Psoas muscle (tissue), 8 donors: ENCODE measurements at places on chromosomes 4 and X.

DNA sequence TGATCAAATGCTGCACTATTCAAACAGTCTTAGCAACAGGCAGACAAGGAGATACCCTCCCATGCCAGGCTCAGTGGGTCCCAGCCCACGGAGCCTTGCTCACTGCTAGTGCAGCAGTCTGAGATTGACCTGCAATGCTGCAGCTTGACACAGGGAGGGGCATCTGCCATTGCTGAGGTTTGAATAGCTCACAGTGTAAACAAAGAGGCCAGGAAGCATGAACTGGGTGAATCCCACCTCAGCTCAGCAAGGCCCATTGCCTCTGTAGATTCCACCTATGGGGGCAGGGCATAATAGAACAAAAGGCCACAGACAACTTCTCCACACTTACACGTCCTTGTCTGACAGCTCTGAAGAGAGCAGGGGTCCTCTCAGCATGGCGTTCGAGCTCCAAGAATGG, 26.6 kb upstream of the ZXDB start:
- H3K4me1 ChIP-seq, result no peaks in the 10 kb centered on the region
- no peaks in the 10 kb centered on the region for H3K36me3 ChIP-seq
- no peaks in the 10 kb centered on the region for H3K27me3 ChIP-seq

DNA sequence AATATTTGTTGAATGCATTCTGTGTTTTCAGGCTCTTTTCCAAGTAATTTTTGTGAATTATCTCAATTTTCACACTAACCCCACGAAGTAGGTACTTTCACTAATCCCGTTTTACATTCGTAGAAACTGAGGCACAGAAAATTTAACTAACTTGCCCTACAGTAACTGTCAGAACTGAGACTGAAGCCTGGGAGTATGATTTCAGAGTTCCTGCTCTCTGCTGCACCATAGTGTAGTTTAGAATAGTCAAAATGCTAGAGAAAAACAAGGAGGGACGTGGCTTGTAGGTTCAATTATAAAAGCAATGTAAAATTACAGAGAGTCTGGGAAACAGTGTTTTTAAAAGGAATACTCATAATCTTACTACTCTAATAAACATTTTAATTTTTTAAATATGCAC, 2.2 kb downstream of the CLCN3 start:
- no peaks in the 10 kb centered on the region for H3K27me3 ChIP-seq
- H3K27ac ChIP-seq, result peak overlapping the region; percentile 95

- peak overlapping the region; percentile 39 for H3K4me3 ChIP-seq
- H3K27me3 ChIP-seq, result no peaks in the 10 kb centered on the region
- H3K4me1 ChIP-seq, result no peaks in the 10 kb centered on the region
- no peak overlapping the region for H3K27ac ChIP-seq
- H3K36me3 ChIP-seq, result no peaks in the 10 kb centered on the region
Observed at GRCh38 chr4:174119830-174120229, 163.6 kb downstream of the FBXO8 start.

- no peak overlapping the region for H3K27ac ChIP-seq
- H3K4me1 ChIP-seq, result no peaks in the 10 kb centered on the region
- DNase-seq, result no peak
Observed at GRCh38 chr4:11710453-11711093, 281.9 kb upstream of the HS3ST1 start.

DNA sequence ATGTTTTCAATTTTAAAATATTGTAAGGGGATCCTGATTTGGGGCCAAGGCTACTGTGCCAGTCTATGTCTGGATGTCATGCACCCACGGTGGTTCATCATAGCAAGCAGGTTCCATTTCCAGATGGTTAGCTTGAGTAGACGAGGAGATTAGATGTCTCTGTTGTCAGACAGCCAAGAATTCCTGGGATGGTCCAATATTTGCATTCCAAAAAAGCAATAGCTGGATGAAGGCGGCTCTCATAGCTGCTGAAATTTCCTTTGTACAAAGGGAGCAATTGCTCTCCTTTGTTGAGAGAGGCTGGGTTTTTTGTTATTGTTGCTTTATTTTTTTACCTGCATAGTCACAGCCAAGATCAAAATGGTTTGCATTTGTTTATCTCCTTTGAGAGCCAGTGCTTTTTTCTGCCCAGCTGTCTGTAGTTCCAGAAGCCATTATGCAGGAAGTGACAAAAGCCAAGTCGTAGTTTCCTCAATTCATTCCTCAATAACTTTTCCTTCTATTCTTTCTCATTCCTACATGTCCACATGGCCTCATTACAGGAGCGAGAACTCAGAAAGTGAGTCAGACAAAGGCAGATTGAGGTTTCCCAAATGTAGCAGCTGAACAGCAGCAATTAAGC, 107.9 kb downstream of the MMRN1 start:
- no peaks in the 10 kb centered on the region for H3K36me3 ChIP-seq
- H3K27me3 ChIP-seq, result no peaks in the 10 kb centered on the region
- H3K4me3 ChIP-seq, result no peak overlapping the region
- H3K27ac ChIP-seq, result no peak overlapping the region

GRCh38 chr4:17072483-17072882, 174.0 kb upstream of the LDB2 start:
- H3K4me1 ChIP-seq, result no peaks in the 10 kb centered on the region
- H3K27me3 ChIP-seq, result no peaks in the 10 kb centered on the region
- no peaks in the 10 kb centered on the region for H3K36me3 ChIP-seq
- DNase-seq, result no peak

DNA sequence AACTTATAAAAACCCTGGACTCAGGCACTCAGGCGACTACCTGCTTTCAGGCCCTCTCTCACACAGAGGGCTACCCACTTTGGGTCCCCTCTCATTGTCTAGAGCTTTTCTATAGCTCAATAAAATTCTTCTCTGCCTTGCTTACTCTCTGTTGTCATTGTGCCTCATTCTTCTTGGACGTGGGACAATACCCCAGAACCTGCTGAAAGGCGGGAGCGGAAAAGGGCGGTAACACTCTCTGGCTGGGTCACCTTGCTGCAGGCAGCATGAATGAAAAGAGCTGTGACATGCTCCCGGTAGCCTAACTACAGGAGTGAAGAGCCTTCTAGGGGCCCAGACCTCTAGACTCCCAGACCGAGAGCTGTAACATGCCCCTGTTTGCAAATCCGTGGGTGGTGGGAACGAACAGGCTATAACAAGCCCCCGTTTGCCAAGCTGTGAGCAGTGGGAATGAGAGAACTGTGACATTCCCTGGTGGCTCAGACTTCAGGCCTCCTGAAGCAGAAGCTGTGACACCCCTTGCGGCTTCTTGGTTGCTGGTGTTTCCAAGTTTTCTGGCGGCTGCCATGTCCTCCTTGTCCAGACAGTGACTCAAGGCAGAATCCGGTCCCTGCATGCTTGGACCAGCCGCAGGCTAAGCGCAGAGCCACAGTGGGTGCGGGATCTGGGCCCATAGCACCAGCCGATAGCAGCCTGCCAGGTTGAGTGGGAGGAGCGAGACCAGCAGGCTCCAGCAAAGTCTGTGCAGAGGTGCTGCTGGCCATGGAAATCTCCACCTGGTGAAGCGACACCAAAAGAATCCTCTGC, 684.6 kb downstream of the ARAP2 start:
- no peaks in the 10 kb centered on the region for H3K36me3 ChIP-seq
- no peak overlapping the region for H3K27ac ChIP-seq
- H3K27me3 ChIP-seq, result no peaks in the 10 kb centered on the region
- no peaks in the 10 kb centered on the region for H3K4me1 ChIP-seq
- no peak for DNase-seq

GRCh38 chr4:5905714-5906113, 12.8 kb upstream of the CRMP1 start:
- no peak overlapping the region for H3K27ac ChIP-seq
- H3K36me3 ChIP-seq, result no peaks in the 10 kb centered on the region
- no peak overlapping the region for H3K4me3 ChIP-seq

DNA sequence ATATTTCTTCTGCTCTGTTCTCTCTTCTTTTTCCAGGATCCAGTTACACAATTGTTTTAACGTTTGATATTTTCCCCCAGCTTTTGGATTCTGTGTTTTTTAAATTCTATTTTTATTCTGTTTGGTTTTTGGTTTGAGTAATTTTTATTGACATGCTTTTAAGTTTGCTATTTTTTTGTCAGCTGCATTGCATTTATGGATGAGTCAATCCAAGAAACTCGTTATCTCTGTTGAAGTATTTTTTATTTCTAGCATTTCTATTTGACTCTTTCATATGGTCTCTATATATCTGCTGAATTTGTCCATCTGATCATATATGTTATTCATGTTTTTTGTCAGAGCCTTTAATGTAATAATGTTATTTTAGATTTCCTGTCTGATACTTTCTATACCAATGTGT, 65.6 kb downstream of the DDIT4L start:
- no peaks in the 10 kb centered on the region for H3K27me3 ChIP-seq
- H3K27ac ChIP-seq, result no peak overlapping the region
- H3K4me1 ChIP-seq, result no peaks in the 10 kb centered on the region
- no peak overlapping the region for H3K4me3 ChIP-seq
- H3K36me3 ChIP-seq, result no peaks in the 10 kb centered on the region

GRCh38 chr4:184265546-184266351, 48.1 kb upstream of the ENPP6 start:
- no peak overlapping the region for H3K27ac ChIP-seq
- H3K4me3 ChIP-seq, result peak overlapping the region; percentile 39
- no peaks in the 10 kb centered on the region for H3K4me1 ChIP-seq
- no peak for DNase-seq
- no peaks in the 10 kb centered on the region for H3K27me3 ChIP-seq
- no peaks in the 10 kb centered on the region for H3K36me3 ChIP-seq

DNA sequence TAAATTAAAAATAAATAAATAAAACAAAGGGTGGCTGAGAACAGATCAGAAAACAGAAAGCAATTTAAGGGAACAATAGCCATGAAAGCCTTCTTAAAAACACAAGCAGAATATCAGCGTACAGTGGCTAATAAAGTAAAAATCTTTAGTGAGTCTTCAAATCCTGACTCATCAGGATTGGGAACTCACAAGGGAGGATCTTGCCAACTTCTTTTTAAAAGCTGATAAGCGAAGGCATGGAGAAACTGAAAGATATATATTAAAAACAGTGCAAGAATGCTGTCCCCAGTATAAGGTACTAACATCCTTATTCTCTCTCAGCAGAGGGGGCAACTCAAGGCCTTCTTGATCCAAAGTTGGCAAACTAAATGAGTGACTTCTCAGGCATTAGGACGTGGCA, 180.1 kb downstream of the DHX15 start:
- no peak overlapping the region for H3K27ac ChIP-seq
- no peak for DNase-seq
- H3K27me3 ChIP-seq, result no peaks in the 10 kb centered on the region
- no peaks in the 10 kb centered on the region for H3K36me3 ChIP-seq

- no peak overlapping the region for H3K27ac ChIP-seq
- H3K4me3 ChIP-seq, result no peak overlapping the region
- no peaks in the 10 kb centered on the region for H3K4me1 ChIP-seq
- H3K27me3 ChIP-seq, result peaks cover 5% of the 10 kb centered on the region
- no peaks in the 10 kb centered on the region for H3K36me3 ChIP-seq
Observed at GRCh38 chrX:41563876-41564275, 116.7 kb downstream of the NYX start.

DNA sequence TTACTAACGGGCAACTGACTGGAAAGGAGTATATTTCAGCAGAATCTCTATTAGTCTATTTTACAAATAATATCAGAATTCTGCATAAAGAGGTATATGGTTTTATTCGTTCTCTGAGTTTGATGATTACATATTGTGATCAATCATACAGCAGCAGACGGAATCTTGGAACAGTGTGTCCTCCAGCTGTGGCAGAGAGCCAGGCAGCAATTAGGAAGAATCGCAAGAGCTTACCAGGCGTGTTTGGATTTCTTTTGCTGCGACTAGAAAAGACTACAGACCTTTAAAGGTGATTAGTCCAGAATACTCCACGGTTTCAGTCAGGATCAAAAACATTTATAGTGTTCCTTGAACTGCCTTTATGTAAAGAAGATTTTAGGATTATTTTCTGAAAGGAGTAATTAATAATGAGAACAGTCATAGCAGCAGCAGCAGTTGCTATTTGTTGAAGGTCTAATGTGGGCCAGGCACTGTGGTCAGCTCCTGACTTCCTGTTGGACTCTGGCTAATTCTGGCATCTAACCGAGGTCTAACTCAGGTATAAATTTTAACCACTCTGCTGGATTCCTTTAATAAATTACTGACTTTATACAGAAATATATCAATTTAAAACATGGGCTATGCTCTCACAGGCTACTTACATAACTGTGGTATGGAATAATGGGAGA, 225.3 kb upstream of the CXorf66 start:
- H3K4me3 ChIP-seq, result no peak overlapping the region
- no peaks in the 10 kb centered on the region for H3K4me1 ChIP-seq
- no peaks in the 10 kb centered on the region for H3K36me3 ChIP-seq

- no peaks in the 10 kb centered on the region for H3K27me3 ChIP-seq
- DNase-seq, result no peak
- no peaks in the 10 kb centered on the region for H3K4me1 ChIP-seq
- H3K36me3 ChIP-seq, result no peaks in the 10 kb centered on the region
- H3K27ac ChIP-seq, result no peak overlapping the region
- no peak overlapping the region for H3K4me3 ChIP-seq
Observed at GRCh38 chrX:142671036-142671435, 354.7 kb upstream of the SPANXN4 start.

DNA sequence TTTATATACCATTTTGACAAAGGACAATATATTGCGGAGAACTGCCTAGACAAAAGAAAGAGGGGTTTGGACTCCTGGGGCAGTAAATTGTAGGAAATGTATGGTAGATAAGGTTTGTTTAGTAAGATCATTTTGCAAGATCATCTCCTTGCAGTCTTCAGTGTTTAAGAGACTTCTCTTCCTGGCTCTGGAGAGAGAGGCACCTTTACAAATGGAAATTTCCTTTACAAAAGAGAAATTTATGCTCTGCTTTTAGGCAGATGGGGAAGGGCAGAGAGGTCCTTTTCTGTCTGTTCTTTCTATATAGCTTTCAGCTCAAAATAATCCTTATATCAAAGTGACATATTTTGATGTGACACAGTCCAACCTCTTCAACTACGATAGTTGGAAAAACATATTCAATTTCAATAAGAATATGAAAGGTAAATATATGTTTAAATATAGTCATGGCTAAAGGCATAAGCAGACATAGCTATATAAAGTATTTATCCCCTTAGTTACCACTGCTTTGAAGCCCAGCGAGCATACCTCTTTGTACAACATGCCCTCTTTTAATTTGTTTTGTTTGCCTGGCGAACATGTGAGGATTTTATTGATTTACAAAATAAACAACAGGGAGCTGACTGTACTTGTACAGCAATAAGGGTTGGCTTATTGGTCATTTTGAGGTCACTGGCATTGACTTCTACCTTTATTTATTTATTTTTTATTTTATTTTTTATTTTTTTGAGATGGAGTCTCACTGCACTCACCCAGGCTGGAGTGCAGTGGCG, 65.2 kb downstream of the TRIM2 start:
- no peaks in the 10 kb centered on the region for H3K4me1 ChIP-seq
- no peak for DNase-seq
- H3K4me3 ChIP-seq, result no peak overlapping the region
- no peak overlapping the region for H3K27ac ChIP-seq
